ENCODE measurements at places on chromosomes 5 and 9. TPM values are rescaled to one million over a fixed set of nuclear protein-coding genes. Genes with fewer than 3 reads are reported as not detected.

PFN3 gene
- not detected for total RNA-seq

ITK gene
- 0.26 TPM for total RNA-seq

FGF1 gene
- not detected for total RNA-seq

FOXE1 gene
- 0.82 TPM for total RNA-seq

RANBP3L gene
- 0.28 TPM for total RNA-seq

ZNF366 gene
- total RNA-seq = not detected

AK8 gene
- total RNA-seq = 0.39 TPM

BTNL8 gene
- not detected for total RNA-seq

SPATA31C1 gene
- total RNA-seq = not detected

HAND1 gene
- 0.10 TPM for total RNA-seq

AHRR gene
- total RNA-seq = 23.6 TPM

RHOBTB3 gene
- 95.2 TPM for total RNA-seq

PCDHGB7 gene
- total RNA-seq = 6.7 TPM

FOXD1 gene
- 63.3 TPM for total RNA-seq

LPCAT1 gene
- total RNA-seq = 59.8 TPM

NTRK2 gene
- 0.23 TPM for total RNA-seq

WWC1 gene
- total RNA-seq = 29.4 TPM

SLC6A19 gene
- 0.23 TPM for total RNA-seq

IFNB1 gene
- not detected for total RNA-seq

C9orf50 gene
- not detected for total RNA-seq

All from Panc1 (cell line).